ENCODE measurements at places on chromosomes 1 and 21.
A peak's percentile ranks its signal among the peaks of the same experiment; 100 is the strongest.

- no peak for DNase-seq
These were observed 32.8 kb downstream of the PRRX1 start for GRCh38 chr1:170696591-170697290.

DNA sequence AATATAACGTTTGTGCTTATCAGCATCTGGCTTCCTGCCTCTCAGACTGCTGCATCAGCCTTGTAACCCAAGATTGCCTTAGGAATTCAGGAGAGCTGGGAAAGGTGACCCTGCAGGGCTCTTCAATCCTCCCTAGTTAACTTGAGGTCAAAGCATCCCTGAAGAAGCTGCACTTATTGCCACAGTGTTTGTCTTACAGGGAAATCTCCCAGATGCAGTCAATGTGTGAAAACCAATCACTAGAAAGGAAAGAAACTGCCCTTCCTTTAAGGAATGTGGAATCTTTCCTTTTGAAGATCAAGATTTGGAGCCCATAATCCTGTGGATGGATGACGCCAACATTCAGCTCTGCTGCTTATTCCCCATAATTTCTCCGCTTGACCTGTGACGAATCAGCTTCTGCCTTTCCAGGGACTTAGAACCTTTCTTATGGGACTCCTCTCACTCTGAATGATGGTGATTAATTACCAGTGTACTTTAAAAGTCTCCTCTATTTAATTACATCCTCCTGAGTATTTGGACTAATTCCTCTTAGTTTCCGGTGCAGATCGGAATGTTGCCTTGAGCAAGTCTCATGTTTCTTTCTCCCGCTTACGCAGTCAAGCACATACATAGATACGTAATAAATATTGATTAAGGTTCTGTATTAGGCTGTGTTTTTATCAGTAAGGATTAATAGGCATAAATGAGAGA is 14.4 kb downstream of the ADAMTS5 start:
- no peak for DNase-seq

DNA sequence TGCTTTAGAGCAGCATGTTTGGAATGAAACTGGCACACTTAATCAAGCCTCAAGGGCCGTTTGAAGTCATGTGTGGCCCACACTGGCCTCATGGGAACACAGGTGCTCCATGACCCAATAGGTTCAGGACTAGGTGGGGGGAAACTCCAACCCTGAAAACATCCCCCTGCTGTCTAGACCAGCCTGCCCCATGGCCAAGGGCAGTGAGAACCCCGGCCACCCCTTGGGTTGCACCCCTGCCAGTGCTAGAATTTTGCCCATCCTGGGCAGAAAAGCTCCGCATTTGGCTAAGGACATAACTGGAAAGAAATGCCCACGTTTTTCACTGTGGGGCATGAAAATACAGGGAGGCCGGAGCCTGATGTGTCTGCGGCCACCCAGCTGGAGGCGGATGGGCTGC is 6.1 kb upstream of the PTGER3 start:
- DNase-seq: no peak

DNA sequence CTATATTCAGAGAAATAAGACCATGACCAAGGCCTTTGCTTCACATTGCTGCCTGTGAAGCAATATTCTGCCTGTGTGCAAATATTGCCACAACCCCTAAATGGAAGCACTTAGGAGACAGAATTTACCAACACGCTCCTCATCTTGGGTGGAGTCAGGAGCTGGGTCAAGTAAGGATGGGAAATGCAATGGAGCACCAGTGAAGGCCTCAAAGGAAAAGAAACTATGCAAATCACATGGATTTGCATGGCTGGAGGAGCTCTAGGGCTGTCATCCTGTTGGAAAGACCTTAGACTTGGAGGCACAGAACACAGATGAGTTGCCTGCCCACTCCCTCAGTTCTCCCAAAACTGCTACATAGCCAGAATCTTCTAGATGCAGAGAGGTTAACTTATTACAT is 435.5 kb downstream of the SIPA1L2 start:
- DNase-seq: no peak

DNA sequence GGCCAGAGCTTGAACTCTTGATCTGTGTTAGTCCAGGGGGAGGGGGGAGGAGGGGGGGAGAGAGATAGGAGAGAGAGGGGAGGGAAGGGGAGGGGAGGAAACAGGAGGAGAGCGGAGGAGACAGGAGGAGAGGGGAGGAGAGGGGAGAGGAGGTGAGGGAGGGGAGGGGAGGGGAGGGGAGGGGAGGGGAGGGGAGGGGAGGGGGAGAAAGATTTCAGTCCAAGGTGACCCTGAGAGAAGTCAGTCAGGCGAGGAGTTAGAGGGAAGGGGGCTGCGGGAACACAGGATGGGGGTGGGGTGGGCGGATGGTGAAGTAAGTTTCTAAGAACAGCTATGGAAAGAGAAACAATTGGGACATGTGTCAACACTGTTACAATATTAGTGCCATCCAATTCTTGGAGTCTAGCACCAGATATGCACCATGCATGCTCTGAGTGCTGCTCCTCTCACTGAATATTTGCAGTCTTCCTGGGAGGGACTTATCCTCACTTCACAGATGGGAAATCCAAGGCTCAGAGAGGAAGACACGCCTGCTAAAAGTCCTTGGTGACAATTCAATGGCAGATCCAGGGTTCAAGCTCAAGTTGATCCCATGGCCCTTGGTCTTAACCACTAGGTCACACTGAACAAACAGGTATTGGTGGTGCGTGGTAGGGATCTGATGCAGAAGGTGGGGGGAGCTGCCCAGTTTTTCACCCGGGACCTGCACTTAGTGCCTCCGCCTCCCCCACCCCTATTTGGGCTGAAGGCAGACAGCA is 42.5 kb upstream of the ECE1 start:
- DNase-seq: no peak

DNA sequence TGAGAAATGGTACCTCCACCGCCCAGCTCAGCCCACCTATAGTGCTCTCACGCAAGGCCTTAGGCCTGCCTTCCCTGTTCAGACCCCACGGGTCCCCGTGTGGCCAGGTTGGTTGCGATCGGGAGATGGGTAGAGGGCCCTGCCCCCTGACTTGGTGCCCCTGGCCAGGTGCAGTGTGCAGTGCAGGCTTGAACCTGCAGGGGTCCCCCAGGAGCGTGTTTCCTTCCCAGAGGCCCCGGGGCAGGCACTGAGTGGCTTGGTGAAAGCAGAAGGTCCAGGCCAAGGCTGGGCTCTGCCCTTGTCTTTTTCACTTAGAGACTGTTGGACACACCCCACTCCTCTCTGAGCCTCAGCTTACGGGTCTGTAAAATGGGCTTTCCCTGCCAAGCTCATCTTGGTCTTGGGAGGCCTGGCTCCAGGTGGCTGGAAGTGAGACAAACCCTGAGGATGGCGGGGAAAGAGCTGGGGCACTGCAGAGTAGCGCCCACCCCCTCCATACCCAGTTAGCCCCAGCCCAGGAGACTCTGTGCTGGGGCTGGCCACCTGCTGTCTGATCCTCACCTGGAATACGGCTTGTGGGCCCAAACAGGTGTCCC is 9.3 kb upstream of the HES5 start:
- no peak for DNase-seq

DNA sequence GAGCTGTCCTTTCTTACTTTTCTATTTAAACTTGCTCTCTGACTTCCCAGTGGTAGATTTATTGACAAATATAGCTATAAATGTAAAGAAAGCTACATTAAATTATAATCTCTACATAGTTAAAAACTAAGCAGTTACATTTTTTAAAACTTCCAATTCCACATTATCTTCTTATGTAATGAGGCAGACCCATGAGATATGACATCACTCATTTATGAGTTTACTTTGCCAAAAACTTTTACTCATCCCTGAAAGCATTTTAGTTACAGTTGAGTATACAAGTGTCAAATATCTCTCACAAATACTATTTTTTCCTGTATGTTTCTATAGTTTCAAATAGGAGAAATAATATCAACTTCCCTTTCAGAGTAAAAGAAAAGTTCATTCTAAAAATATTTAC is 3.8 kb downstream of the NMNAT2 start:
- no peak for DNase-seq

DNA sequence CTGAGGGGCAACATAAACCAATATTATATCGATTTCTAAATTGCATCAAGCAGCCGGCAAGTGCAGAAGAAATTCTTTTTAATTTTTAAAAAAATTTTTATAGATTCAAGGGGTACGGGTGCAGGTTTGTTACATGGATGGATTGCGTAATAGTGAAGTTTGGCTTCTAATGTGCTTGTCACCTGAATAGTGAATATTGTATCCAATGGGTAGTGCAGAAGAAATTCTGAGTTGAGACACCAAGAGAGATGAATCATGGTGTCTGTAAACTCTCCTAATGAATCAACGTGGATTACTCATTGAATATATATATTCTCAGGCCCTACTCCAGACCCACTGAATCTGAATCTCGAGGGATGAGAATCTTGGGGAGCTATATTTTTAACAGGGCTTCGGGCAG is 253.7 kb upstream of the FOXD3 start:
- DNase-seq: no peak

GRCh38 chr1:175192111-175192629 is 406 bp downstream of the KIAA0040 start:
- peak; percentile 66 for DNase-seq

DNA sequence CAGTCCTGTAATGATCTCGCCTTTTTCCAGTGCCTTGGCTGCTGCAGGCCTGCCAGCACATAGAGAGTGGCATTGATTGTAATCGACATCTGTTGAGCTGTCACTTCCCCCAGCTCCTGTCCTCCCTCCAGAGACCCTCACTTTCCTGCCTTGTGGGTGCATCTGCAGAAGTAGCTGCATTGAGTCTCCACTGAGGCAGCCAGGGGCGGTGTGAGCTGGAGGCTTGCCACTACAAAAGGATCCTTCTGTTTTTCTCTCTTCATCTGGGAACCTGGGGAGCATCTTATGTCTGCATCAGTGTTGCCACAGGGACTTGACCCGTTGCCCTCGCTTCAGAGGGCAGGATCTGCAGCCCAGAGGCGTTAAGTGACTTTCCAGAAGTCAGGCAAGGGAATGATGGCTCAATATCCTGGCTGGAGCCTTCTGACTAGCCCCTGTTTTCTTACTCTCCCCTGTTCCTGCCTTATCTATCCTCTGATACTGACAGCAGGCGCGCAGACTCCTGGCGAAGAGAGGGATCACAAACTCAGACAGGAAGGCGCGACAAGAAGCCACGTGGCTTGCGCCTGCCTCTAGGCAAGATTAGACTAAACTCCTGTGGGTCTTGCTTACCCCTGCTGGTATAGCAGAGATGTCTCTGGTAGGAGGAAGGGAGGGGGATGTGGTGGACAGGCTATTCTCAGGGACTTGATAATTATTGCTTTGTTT is 13.3 kb upstream of the FMOD start:
- no peak for DNase-seq

- DNase-seq: no peak
These were observed 56.6 kb downstream of the LTN1 start for GRCh38 chr21:28936036-28936435.

DNA sequence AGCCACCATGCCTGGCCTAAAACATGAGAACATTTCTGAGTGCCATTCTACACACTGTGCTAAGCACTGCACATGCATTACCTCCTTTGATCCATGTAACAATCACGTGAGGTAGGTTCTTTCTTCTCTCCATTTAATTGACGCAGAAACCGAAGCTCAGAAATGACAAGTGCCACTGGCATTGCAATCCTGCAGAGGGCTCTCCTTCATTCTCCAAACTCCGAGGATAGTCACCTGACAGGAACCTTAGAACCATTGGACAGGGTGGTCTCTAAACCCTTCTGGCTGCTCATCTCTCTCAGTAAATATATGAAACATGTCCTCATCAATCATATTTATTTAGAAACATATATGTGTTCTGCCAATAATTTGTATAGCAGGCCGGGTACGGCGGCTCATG is 167.1 kb upstream of the JUN start:
- DNase-seq: no peak

- peak; percentile 14 for DNase-seq
These were observed 854 bp downstream of the MYCL start for GRCh38 chr1:39900662-39901463.

DNA sequence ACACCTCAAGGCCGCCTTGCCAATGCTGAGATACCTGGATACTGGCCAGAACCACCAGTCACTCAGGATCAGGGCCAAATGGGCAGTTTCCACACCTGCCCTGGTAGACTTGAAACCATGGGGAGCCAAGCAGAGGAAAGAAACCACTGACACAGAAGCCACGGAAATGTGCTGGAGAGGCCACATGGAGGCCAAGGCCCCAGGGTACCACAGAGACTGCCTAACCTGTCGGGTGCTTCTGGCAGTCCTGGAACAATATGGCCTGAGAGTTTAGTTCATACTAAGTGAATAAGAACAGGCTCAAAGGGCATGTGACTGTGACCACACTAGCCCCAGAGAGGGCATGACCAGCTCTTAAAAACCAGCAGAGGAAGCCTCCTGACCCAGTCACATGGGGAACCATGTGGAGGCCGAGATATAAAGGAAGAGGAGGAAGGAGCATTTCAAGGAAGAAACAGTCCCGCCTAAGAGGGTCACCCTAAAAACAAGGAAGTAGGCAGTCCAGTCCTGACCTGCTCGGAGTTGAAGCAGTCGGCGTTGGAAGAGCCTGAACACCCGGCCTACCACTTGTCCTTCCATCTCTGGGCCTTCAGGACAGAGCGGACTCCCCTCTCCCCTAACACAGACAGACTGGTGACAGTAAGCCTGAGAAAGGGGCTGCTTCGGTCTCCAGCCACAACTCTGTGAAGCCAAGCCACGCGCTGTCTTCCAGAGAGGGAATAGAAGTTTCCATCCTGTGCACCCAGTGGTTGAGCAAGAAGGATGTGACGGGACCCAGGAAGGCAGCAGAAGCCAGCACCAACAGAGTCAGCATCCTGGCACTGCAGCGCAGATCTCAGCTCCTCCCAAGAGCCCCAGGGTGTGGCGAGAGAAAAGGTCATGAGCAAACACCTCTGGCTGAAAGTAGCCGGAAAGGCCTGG is at the start of gene DENND2D:
Gene DENND2D, minus strand, starts transcription at position 766 of the 921 bp plus-strand sequence. Its CDS starts 187 bp downstream, at position 579.
- DNase-seq: no peak

DNA sequence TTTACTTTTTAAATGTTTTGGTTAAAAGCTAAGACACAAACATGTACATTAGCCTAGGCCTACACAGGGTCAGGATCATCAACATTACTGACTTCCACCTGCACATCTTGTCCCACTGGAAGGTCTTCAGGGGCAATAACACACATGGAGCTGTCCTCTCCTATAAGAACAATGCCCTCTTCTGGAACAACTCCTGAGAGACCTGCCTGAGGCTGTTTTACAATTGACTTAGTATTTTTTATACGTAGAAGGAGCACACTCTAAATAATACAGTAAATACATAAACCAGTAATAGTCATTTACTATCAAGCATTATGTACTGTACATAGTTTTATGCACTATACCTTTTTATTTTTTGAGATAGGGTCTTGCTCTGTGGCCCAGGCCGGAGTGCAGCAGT is 14.1 kb upstream of the MOB3C start:
- no peak for DNase-seq

GRCh38 chr1:160954158-160955104 is at the start of gene ITLN2:
Gene ITLN2 (minus strand): TSS chr1:160954809. CDS start chr1:160954741, 68 bp downstream.
- peak; percentile 78 for DNase-seq

DNA sequence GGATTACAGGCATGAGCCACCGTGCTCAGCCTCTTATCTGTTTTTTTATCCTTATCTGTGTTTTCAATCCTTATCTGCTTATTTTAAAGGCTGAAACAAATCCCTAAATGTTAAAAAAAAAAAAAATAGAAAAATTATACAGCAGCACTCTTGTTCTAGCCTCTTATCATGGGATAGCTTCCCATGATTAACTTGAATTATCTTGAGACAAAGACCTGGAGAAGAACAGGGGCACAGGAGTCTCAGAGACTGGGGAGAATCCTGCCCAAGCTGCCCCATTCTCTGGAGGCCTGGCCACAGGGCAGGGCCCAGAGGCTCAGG is 86.9 kb downstream of the DHRS3 start:
- no peak for DNase-seq

GRCh38 chr1:100364697-100365096 is 12.4 kb downstream of the CDC14A start:
- DNase-seq: peak; percentile 65

GRCh38 chr1:107794571-107794970 is 170.4 kb downstream of the VAV3 start:
- DNase-seq: no peak

GRCh38 chr1:62529227-62529626 is 68.1 kb upstream of the ANGPTL3 start:
- DNase-seq: no peak

Data from MM.1S (cell line).